NCI-H460 (cell line): ENCODE measurements at places on chromosomes 12 and 14. TPM values are rescaled to one million over a fixed set of nuclear protein-coding genes. Genes with fewer than 3 reads are reported as not detected.

Gene KRT7
- 23.1 and 25.5 TPM in 2 replicates for total RNA-seq

Gene PTCSC3
- not detected in 2 replicates for total RNA-seq

Gene XPOT
- total RNA-seq: 261 and 293 TPM in 2 replicates

Gene HCAR3
- total RNA-seq: 0.05 TPM in 1 of 2 replicates, not detected in the other

Gene PPM1H
- 4.7 and 5.2 TPM in 2 replicates for total RNA-seq

Gene ZDHHC22
- not detected in 2 replicates for total RNA-seq

Gene PLEKHG7
- not detected in 2 replicates for total RNA-seq

Gene FAM181A
- total RNA-seq: not detected in 2 replicates

Gene DNAJC22
- total RNA-seq: 1.7 and 2.2 TPM in 2 replicates

Gene LHX5
- total RNA-seq: 0.22 and 0.40 TPM in 2 replicates

Gene PZP
- total RNA-seq: not detected in 2 replicates

Gene DHRS2
- total RNA-seq: 0.69 and 0.84 TPM in 2 replicates

Gene CPNE6
- total RNA-seq: not detected in 2 replicates

Gene KCNK13
- total RNA-seq: not detected in 2 replicates

Gene GABARAPL1
- 38.1 and 42.7 TPM in 2 replicates for total RNA-seq

Gene HOXC4
- 0.12 TPM in 1 of 2 replicates, not detected in the other for total RNA-seq

Gene GARIN6
- total RNA-seq: not detected in 2 replicates

Gene ART4
- not detected in 2 replicates for total RNA-seq

Gene IQSEC3
- not detected in 2 replicates for total RNA-seq

Gene SERPINA5
- 0.15 TPM in 1 of 2 replicates, not detected in the other for total RNA-seq

Gene TDRD9
- total RNA-seq: not detected in 2 replicates
